HFFc6 (cell line): ENCODE measurements at places on chromosomes 1 and 21.

- no peak for DNase-seq
Observed at GRCh38 chr1:84692391-84692790, 2.1 kb upstream of the SSX2IP start.

- no peak for DNase-seq
Observed at GRCh38 chr21:36811762-36812161, 112.8 kb downstream of the SIM2 start.

DNA sequence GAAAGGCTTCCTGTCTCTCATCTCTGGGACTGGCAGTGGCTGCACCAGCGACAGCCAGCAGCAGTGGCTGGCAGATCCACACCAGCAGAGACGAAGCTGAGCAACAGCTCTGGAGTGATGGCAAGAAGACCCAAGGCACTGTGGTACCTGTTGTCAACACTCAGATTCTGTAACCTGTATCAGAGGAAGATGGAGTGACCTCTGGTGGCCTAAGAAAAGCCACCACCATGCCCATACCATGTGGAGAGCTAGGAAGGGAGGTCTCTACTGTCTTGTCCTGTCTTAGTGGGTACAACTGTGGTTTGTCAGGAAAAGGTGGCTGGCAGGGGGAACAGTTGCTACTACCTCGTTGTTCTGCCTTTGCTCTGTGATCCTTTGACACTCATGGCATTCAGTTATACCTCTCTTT, 22.5 kb upstream of the RHBDL2 start:
- no peak for DNase-seq

DNA sequence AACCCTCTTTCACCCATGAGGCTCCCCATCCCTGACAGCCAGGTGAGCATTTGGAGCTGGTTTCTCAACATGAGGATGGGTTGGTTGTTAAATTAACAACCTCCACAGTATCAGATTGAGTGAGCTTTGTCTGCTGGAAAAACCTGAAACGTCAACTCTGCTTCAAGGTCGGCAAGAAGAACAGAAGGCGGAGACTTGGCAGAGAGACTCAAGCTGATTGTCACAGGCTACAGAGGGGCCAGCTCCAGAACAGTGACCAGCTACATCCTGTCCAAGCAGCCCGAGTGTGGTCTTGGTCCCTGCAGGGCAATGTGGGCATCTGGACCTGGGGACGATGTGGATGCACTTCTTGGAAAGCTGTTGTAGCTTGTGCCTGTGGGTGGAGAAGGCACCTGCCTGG, 36.6 kb upstream of the TMEM51 start:
- DNase-seq: no peak

- no peak for DNase-seq
Observed at GRCh38 chr1:60255565-60255964, 182.0 kb upstream of the C1orf87 start.

- DNase-seq: no peak
Observed at GRCh38 chr21:28261298-28261697, 731.4 kb downstream of the LTN1 start.

- DNase-seq: peak; percentile 55
Observed at GRCh38 chr1:32413507-32414185, 19.4 kb upstream of the BSDC1 start.

DNA sequence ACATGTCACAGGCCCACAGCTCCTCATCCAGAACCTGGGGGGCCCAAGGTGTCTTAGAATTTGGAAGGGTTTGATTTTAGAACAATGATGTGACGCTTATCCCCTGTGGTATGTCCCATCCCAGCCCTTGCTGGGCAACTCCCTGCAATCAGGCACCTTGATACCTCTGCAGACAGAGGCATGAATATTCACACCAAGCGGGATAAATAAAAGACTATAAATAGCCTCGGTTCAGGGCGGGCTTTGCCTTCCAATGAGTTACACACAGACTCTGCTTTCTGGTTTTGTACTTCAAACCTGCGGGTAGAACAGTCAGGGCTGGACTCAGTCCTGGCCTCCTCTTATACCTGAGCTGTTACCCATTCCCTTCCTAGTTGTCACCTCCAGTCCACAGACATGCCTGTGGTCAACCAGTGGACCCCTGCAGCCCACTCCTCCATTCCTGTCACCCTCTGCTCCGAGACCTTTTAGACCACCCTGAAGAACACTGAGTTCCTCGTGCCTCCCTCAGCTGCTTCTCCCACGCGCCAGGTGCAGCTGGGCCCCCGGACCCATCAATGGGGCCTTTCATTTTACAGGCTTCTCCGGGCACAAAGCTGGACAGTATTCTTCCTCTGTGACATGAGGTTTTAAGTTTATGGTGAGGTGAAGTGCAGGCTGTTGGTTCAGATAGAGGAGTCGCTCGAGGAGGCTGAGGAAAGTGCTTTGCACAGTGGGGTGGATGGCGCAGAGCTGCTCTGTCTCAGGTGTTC, 120.1 kb upstream of the TNR start:
- no peak for DNase-seq

DNA sequence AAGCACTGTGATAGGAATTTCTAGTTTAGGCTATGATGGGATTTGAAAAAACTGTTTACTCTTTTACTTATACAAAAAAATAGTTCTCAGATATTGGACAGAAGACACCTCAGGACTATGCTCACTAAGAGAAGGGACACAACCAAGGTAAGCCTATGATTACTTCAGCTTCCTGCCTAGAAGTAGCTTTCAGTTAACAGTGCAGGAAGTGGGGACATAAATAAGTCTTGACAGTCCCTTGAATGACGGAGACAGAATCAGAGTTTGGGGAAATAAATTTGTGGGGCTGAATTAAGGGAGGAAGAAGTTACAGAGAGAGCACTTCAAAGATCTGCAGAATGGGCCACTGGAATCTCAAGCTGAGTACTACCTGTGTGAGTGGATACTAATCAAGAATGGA, 53.8 kb upstream of the OLFM3 start:
- no peak for DNase-seq

DNA sequence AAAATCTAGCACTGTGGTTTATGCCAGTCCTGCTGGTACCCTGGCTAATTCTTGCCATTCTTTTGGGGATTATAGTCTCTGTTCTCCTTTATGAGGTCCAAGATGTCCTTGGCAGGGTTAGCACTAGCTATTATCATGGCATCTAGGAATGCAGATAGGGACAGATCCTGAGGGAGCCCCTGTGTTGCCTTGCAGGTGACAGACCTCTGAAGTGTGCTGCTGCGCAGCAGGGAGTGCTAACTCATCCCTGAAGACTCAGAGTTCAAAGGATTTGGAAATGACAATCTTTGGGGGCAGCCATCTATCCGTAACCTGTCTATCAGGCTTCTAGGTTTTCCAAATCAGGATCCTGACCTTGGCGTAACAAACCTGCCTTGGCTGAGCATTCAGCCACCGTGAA, 16.3 kb downstream of the ZFYVE9 start:
- DNase-seq: no peak

DNA sequence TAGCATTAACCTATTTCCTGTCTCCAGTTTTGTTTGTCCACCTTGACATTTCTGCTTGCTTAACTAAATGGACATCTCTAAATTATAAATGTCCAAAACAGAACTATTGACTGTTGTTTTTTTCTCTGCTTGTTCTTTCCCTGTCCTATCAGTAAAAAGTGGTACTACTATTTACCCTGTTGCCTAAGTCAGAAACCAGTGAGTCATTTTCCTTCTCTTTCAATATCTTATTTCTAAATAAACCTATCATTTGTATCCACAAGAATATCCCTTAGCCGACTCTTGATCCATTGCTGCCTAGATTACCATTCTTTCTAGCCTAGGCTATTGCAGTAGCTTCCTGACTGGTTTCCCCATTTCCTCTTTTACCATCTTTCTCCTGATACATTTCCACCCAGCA, 22.5 kb downstream of the MIER1 start:
- no peak for DNase-seq

GRCh38 chr1:183841550-183841949, 36.6 kb downstream of the RGL1 start:
- peak; percentile 17 for DNase-seq

DNA sequence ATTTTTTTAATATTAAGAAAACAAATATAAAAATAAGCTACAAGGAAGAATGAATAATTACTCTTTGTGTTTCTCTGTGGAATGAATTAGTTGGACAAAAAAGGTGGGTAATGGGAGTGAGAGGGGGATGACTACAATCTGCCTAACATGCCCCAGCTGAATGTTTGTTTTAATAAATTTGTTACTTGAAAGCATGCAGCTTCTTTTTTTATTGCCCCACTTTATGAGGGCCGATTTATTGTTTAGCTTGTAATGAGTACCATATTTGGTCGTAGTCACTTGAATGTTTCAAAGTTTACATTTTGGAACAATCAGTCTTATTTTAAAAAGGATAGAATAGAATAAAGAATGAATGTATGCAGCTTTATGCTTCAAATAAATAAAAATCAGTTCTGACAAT, 197.4 kb downstream of the LBR start:
- DNase-seq: no peak

GRCh38 chr1:206864939-206865671, at the start of gene IL20:
Gene IL20, plus strand, starts transcription at chr1:206865623. Its CDS starts 230 bp downstream, at chr1:206865853.
- DNase-seq: peak; percentile 82

DNA sequence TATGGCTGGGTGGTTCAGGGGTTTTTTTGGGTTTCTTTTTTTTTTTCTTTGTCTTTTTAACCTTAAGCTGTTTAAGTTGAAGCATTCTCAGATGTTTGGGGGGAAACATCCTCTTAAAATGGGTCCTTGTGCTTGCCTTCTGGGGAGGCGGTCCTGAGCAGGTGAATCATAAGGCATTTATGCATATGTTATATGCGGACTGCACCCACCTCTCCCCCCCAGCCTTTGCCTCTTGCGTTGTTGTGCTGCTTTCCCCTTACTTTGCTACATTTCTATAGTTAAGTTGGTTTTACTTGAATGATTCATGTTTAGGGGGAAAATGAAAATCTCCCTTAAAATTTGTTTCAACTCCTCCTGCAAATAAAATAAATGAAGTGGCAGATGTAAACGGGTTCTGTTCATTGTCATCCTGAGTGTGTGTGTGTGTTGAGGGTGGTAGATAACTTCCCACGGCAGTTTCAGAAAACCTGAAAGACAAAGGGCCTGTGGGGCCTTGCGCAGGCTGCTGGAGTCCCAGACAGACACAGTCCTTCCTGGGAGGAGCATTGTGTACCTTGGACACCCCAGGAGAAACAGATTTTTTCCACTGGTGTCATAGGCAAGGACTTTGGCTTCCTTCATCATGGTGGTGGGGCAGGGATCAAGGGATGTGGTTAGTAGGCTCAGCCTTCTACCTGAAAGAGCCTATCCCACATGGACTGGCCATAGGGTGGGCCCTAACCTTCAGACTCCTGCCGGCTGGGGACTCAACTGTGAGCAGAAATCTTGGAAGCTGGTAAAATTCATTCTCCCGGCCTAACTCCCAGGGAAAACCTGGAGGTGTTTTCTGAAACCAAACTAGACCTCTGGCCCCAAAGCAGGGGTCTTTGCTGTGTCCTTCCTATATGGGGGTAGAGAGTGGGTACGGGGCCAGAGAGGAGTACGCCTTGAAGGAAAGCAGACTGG, 926 bp upstream of the SH3D21 start:
- DNase-seq: no peak

- DNase-seq: no peak
Observed at GRCh38 chr1:56357927-56358690, 221.3 kb downstream of the PLPP3 start.

DNA sequence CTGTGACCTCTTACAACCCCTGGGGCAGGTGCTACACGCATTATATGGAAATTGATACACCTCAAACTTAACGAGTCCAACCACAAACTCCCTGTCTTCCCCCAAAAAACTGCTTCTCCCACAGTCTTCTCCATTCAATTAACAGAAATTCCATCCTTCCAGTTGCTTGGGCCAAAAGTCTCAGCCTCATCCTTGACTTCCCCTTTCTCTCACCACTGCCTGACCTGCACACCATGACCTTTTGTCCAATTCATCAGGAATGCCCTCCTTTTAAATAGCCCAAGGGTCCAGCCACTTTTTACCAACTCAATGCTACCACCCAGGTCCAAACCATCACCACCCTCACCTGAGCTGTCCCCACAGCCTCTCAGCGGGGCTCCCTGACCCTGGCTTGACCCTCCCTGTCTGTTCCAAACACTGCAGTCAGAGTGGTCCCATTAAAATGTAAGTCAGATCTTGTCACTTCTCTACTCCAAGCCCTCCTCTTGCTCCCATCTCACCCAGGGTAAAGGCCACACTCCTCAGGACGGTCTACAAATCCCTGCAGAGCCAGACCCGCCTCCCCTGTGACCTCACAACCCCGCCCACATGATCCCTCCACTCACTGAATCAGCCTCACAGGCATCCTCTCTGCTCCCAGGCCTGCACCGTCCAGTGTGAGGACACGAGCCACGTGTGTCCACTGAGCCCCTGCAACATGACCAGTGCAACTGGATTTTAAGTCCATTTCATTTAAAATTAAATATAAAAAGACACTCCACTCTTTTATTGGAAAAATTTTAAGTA, 18.5 kb downstream of the KCNN3 start:
- no peak for DNase-seq

DNA sequence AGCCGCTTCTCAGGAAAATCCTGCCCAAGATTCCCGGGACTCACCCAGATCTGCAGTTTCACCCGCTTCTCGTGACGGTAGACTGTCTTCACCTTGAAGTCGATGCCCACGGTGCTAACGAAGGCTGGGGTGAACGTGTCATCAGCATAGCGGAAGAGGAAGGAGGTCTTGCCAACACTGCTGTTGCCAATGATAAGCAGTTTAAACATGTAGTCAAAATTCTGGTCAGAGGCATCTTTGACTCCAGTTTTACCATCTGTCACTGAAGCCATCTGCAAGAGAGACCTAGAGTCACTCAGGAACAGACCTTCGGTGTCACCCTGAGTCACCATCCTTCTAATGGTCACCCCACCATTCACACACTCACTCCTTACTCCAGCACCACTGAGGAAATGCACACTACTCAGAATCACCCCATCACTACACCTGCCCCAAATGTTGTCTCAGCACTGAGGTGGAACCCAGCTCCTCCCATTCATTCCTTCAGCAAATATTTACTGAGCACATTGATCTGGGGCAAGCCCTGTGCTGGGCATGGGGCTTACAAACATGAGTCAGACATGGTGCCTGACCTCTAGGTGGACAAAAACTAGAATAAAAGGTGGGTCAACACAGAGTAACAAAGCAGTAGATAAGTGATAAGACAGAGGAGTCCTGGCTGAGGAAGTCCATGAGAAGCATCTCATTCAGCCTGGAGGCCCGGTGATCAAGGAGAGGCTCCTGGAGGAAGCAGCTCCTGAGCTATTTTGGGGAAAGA, 13.5 kb downstream of the RAB3B start:
- no peak for DNase-seq

DNA sequence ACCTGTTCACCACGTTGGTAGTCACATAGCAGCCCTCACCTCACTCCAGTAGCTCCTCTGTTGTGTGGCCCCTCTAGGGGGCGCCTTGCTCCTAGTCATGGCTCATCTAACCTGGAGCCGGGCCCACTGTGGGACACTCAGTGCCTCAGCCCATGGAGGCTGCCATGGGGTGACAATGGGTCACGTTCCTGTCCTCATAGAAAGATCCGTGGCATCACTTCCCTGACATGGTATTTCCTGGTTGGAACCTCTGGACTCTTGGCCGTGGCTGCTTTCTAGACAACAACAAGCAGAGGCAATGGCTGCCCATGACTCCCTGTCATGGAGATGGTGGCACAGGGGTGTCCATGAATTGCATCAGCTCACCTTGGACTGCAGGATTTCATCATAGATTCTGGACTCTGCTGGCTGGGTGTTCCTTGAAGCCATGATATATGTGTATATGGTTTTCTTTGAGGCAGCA, 27.5 kb upstream of the SLAMF6 start:
- DNase-seq: no peak
